Right hindlimb (tissue), 1 donor: ENCODE measurements at places on chromosomes 3 and 15.

- DNase-seq, result no peak
These were observed 67.9 kb downstream of the IQCH start for GRCh38 chr15:67322481-67322880.

GRCh38 chr3:132222868-132223538 lies 94.2 kb upstream of the ACP3 start:
- no peak for DNase-seq

GRCh38 chr3:53222183-53222901 lies 33.5 kb downstream of the TKT start:
- DNase-seq, result no peak

DNA sequence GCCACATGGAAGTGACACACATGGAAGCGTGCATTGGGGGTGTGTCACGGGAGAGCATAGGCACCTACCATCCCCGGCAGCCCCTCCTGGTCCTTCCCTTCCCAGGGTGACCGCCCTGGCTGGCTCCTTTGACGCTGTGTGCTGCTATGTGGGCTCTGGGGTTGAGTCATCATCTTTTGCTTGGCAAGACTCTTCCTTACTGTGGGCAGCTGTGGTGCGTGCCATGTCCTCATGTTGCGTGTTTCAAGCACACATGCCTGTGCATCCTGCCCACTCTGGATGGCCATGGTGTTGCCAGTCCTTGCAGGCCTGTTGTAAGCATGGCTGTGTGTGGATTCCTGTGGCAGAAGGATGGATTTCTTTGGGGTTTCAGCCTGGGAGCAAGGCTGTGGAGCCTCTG lies 14.0 kb downstream of the PLXNA1 start:
- no peak for DNase-seq

DNA sequence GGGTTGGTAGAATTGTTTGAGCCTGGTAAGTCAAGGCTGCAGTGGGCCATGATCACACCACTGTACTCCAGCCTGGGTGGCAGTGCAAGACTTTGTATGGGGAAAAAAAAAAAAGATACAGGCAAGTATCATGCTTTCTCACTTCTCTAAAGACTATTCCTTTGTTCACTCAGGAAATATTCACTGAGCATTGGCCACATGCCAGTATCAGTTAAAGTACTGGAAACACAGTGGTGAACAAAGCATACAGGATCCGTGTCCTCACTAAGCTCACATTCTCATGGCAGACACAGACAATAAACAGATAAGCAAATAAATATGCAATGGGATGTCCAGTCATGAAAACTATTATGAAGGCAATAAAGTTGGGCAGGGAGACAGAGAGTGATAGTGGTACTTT lies 5.1 kb upstream of the MTHFS start:
- no peak for DNase-seq

DNA sequence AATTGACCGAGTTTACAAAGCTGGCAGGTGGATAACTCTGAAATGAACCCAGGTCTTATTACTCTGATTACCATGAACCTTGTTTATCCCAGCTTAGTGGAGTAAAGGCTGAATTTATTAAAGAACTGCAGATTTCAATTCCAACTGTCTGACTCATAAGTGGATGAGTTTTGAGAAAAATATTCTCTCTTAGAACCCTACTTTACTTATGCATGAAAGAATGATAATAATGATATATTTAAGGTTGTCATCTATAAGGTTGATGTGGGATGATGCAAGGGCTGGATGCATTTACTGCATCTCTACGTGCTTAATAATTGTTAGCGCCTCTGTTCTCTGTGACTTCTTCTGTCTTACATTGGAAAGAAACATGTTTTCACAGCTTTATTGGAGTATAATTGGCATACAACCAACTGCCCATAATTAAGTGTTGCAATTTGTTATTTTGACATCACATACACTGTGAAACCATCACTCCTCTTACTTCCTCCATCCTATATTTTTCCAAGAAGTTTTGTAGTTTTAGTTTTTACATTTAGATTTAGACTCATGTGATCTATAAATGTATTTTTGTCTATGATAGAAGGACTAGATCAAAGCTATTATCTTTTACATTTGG lies 771.2 kb upstream of the ARRDC4 start:
- DNase-seq, result no peak

- DNase-seq, result no peak
These were observed 651 bp downstream of the UBA3 start for GRCh38 chr3:69079269-69080159.

- DNase-seq, result peak; percentile 68
These were observed 235.7 kb downstream of the GREM1 start for GRCh38 chr15:32953533-32953910.

- peak; percentile 48 for DNase-seq
These were observed 69.1 kb upstream of the MAGI1 start for GRCh38 chr3:66107855-66108254.

GRCh38 chr3:1138036-1138435 lies 45.2 kb downstream of the CNTN6 start:
- DNase-seq, result peak; percentile 17

GRCh38 chr3:189688262-189688661 lies 57.1 kb downstream of the TP63 start:
- DNase-seq, result no peak

DNA sequence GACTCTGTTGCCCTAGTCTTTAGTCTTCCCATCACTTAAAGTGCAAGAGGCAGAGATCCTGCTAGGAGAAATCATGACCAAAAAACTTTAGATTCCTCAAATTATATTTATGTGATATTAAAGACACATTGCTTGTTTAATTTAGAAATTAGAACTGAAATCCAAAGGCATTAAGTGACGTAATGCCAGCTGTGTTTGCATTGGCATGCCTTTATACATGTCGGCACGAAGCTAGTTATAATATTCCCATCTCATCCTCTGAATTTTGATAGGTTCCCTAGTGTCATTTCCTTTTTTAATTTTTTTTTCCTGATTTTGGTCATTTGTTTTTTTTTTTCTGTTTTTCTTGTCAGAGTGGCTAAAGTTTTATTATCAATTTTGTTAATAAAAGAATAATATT lies 203.5 kb upstream of the ZBTB20 start:
- DNase-seq, result no peak

GRCh38 chr3:126765187-126766069 lies 61.4 kb downstream of the CHCHD6 start:
- DNase-seq, result no peak

DNA sequence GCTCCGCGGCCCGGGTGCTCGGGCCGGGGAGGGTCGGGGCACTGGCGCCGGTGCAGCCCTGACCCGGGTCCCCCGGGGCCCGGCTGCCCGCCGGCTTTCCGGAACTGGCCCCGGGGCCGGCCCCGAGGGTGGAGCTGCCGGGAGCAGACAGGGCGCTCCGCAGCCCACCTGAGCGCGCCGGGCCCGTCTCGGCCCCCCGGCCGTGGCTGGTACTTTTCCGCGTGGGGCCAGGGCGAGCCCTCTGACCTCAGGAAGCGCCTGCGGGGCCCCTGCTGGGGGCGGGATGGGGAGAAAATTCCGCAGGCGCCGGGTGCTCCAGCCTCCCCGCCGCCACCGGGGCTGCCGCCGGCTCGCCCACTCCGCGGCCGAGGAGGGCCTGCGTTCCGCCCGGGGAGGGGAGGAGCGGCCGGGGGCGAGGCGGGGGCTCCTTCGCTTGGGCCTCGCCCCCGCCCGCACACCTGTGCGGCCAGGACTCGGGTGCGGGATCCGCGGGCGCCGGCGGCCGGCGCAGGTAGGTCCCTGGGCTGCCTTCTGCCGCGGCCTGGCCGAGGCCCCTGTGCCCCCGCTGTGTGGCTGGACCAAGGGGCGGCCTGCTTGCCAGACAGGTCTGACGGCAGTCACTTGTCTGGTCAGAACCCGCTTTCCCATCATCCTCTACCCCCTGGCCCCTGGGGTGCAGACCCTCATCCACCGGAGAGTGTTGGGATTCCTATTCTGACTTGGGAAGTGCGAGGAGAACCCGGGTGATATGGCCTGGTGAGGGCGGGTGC lies 3.5 kb downstream of the FURIN start:
- no peak for DNase-seq

- no peak for DNase-seq
These were observed 291.2 kb upstream of the TBC1D5 start for GRCh38 chr3:18033581-18034108.

DNA sequence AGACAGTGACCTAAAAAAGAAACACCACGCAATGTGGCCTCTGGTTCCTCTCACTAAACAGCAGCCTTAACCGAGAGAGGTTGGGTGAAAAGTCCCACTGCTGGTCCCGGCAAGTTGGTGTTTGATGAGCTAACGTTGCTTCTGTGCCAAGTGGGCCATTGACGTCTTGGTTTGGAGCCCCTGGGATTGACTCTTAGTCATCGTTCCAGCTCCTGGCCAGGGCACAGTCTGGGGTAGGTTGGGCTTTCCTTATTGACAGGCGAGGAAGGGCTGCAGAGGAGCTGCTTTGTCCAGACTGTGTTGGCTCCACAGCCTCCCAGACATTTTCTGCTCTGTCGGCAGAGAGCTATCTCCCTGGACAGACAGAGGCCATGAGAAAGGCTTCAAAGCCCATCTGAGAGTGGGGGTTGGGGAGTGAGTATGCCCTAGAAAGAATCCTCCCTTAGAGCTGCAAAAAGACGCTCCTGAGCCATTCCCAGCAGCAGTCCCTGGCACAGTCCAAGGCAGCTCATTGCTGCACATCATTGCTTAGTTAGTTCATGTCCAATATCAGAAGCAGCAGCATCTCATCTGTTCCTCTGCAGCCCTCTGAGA lies 28.6 kb upstream of the C3orf80 start:
- DNase-seq, result no peak

- DNase-seq, result peak; percentile 41
These were observed 4.1 kb upstream of the RARB start for GRCh38 chr3:25423780-25424588.

DNA sequence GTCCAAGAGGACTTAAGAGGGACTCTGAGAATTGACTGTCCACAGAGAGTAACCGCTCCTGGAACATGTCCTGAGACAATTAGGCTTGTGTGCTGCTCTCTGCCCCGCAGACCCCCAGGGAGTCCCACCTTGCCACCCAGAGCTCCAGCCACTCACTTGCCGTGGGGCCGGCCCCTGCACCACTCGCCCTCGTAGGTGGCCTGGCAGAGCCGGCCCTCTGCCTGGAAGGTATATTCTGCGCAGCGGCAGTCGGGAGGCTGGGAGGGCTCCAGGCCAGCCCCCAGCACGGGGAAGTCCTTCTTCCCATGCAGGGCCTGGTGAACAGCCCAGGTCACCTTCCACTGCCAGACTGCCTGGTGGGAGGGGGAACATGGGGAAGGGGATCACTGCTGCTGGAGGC lies 10.5 kb downstream of the ALS2CL start:
- no peak for DNase-seq

- no peak for DNase-seq
These were observed 5.1 kb downstream of the CCR5 start for GRCh38 chr3:46375814-46376213.

DNA sequence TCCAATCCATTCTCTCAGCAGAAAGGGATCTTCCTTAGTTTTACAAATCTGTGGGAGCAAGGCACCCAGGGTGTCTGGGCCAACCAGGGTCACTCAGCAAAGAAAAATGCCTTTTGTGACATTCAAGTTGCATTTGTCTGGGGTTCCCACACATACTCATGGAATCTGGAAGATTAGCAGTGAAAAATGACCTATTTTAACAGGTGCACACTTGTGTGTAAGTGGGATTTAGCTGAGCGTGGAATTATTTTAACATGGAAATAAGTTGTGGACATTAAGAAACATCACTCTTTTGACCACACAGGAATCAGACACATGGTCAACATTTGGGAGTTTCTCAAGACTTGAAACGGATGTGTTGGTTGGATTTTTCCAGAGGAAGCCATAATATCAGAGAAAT lies 234.9 kb downstream of the OPA1 start:
- DNase-seq, result peak; percentile 10

GRCh38 chr3:163671201-163671600 lies 1407.1 kb downstream of the SI start:
- DNase-seq, result no peak

GRCh38 chr3:146468234-146468633 lies 1.1 kb downstream of the PLSCR2 start:
- DNase-seq, result no peak

GRCh38 chr3:112730210-112730609 lies 89.3 kb upstream of the CCDC80 start:
- no peak for DNase-seq

- no peak for DNase-seq
These were observed 41.1 kb upstream of the GNB5 start for GRCh38 chr15:52232327-52232726.
